Astrocyte (in vitro differentiated cells and primary cell): ENCODE measurements at places on chromosomes 5 and 9. TPM values are rescaled to one million over a fixed set of nuclear protein-coding genes. Genes with fewer than 3 reads are reported as not detected.

GRCh38 chr9:88237479-88237961 is 99.2 kb upstream of the SPATA31C2 start:
- no peak for DNase-seq

The RLN2 gene
- total RNA-seq, result 0.52 and 0.55 TPM in 2 replicates

GRCh38 chr5:59274106-59274636 is 619.4 kb downstream of the PDE4D start:
- DNase-seq, result no peak

The RLN1 gene
- total RNA-seq, result 0.53 TPM in 1 of 2 replicates, not detected in the other

- DNase-seq, result no peak
Measured at GRCh38 chr5:157080286-157080685, 21.4 kb upstream of the HAVCR1 start.

DNA sequence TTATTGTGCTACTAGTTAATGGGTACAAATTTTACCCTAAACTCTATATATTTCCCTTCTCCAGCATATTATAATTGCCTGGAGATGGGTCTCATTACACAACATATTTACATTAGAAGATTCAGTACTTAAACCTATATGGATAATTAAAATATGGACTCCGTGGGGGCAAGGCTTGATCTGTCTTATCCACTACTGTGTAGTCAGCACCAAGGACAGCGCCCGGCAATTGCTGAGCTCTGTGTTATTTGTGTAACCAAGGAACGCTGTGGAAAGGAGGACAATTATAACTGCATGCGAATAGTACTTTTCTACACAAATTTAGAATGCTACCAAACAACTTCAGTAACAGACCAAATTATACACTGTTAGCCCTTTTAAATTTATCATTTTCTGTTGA is 77.7 kb downstream of the DNAH5 start:
- peak; percentile 19 for DNase-seq

The IL7R gene
- 5.6 and 10.8 TPM in 2 replicates for total RNA-seq

The FNBP1 gene
- total RNA-seq, result 60.9 and 63.5 TPM in 2 replicates
